Glutamatergic neuron (in vitro differentiated cells): ENCODE measurements at places on chromosomes 1 and 21. TPM values are rescaled to one million over a fixed set of nuclear protein-coding genes. Genes with fewer than 3 reads are reported as not detected.

The PPIH gene
- total RNA-seq = 22.6 TPM

The BRDT gene
- not detected for total RNA-seq

The PCAT6 gene
- total RNA-seq = 7.7 TPM

The SH3D21 gene
- 11.8 TPM for total RNA-seq

The NR5A2 gene
- total RNA-seq = 2.0 TPM

The SLAMF9 gene
- not detected for total RNA-seq
